Mesenchymal stem cell (in vitro differentiated cells and primary cell): ENCODE measurements at places on chromosomes 7 and 10.
A peak's percentile ranks its signal among the peaks of the same experiment; 100 is the strongest.

DNA sequence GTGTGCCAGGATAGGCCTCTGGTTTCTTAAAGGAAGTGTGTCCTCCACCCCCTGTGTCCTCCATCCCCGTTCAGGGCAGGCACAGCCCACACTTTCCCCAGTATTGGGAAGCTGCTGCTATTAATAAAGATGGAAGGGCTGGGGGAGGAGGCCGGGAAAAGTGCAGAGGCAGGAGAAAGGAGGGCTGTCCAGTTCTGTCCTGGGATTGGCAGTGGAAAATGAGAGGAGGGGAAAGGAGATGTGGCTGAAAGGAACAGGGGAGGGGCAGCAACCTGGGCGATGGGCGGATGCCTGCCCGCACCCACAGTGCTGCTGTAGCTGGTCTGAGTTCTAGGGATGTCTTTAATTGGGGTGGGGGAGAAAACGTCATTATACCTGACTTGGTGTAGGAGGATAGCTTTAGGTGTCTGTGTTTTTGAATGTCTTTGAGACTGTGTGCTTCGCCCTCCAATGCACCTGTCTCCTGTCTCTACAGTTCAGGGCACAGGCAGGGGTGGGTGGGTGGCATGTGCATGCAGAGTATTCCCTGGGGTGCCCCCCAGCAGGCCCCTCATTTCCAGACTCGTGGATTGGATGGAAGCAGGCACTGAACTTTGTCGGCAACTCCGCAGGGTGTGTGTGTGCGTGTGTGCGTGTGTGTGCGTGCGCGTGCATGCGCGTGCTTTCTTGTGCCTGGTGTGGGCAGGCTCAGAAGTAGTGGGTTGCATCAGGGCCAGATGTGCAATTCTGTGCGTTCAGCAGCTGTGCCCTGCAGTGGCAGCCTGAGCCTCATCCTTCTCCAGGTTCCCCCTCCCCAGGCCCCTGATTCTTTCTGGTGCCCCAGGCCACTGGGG is 2.5 kb downstream of the TRIM8 start:
- DNase-seq: peak; percentile 69

DNA sequence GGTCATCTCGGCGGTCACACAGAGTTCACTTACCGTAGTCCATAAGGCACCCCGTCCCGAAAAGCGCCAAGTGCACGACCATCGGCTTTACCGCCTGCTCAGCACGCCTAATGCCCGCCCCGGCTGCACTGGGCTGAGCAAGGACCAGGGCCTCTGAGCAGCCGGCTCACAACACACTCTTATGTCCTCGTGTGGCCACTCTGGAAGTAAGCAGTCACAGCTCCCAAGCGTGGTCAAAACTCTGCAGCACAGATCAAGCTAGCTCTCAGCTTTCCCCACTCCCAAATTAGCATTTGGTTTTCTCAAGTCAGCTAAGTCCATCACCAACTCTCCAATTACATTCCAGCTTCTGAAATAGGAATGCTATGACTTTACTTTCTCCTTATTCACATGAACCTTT is 57.7 kb downstream of the MAD1L1 start:
- DNase-seq: peak; percentile 54

DNA sequence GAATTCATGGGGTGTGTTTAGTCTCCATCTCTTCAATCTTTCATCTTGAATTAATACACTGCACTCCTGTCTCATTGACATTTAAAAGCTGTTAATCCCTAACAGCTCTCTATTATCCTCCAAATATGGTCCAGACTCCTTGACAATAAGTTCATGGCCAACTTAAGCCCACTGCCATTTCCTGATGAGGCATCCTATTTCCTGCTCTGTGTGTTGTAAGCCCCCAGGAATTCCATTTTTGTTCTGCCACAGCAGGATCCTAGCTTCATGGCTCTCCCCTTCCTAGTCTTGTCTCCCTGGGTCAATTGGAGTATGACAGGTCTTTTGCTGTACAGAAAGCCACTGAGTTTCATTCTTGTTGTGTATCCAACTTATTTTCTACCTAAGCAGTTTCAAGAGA is 218.8 kb downstream of the OTUD1 start:
- DNase-seq: no peak

DNA sequence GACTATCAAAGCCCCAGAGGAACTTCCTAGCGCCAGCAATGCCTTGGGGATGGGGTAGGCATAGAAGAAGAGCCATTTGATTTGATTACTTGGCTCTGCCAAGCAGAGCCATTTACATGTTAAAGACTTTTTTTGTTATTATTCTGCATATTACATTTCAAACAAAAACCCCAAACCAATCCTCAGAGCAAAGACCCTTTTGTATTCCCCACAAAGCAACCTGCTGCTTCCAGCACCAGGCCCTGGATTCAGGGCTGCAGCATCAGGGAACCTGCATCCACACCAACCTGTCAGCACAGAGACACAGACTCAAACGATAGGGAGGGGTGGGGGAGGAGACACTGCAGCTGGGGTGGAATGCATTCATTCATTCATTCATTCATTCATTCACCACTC is 73.2 kb downstream of the GRID1 start:
- no peak for DNase-seq

DNA sequence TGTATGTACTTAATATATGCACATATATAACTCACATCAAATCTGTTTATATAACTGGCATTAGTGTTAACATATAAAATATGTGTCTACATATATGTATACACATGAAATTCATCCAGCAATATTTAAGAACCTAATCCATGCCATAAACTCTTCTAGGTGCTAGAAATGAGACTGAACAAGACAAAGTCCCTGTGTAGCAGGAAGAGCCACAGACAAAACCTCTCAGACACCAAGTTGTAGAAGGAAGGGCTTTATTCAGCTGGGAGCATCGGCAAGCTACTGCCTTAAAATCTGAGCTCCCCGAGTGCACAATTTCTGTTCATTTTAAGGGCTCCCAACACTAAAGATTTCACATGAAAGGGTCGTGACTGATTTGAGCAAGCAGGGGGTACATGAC is 52.5 kb downstream of the CRPPA start:
- DNase-seq: no peak

- peak; percentile 62 for DNase-seq
Measured at GRCh38 chr7:101129603-101130117, 2.8 kb downstream of the SERPINE1 start.

GRCh38 chr7:118179191-118179590 is 4.8 kb upstream of the LSM8 start:
- no peak for DNase-seq

GRCh38 chr10:13139676-13140075 is 21.7 kb upstream of the MCM10 start:
- no peak for DNase-seq

DNA sequence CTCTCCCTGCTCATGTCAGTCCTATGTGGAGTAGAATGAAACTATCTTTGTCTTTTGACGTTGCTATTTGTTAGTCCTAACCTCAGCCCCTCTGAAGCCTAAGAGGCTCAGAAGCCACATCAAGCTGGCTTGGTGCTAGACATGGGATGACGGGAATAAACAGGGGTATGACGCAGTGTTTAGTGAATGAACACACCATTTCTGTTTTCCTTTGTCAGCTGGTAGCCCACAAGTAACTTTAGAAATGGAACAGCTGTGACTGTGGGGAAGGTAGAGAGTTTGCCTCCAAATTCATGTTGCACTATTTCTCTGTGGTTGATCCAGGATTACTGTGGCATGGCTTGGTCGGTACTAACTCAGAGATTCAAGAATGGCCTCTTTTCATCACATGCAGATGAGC is 31.3 kb downstream of the COX15 start:
- peak; percentile 33 for DNase-seq

DNA sequence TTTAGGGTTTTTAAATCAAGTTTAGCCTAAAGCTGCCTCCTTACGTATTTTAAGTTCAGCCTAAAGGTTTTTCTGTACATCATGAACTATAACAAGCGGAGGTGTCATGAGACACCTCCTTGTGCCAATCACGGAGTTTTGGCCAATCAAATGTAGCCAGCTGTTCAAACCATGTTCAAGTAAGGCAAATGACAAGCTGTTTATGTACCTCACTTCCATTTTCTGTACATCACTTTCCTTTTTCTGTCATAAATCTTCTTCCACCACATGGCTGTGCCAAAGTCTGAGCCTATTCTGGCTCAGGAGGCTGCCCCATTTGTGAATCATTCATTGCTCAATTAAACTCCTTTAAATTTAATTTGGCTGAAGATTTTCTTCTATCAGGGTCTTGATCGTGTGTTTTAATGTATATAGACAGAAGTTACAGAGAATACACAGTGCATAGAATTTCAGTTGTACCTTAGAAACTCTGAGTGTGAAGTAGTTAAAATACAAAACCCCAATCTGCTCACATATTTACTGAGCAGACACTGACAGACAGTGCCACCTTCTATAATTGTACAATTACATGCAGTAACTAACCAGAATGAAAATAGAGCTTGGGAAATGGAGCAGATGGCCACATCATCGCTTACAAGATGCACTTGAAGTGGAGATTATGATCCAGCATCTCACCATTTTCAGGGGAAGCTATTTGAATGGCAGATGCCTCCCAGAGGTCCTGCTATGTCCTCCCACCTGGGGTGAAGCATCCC is 76.9 kb upstream of the LANCL2 start:
- no peak for DNase-seq

DNA sequence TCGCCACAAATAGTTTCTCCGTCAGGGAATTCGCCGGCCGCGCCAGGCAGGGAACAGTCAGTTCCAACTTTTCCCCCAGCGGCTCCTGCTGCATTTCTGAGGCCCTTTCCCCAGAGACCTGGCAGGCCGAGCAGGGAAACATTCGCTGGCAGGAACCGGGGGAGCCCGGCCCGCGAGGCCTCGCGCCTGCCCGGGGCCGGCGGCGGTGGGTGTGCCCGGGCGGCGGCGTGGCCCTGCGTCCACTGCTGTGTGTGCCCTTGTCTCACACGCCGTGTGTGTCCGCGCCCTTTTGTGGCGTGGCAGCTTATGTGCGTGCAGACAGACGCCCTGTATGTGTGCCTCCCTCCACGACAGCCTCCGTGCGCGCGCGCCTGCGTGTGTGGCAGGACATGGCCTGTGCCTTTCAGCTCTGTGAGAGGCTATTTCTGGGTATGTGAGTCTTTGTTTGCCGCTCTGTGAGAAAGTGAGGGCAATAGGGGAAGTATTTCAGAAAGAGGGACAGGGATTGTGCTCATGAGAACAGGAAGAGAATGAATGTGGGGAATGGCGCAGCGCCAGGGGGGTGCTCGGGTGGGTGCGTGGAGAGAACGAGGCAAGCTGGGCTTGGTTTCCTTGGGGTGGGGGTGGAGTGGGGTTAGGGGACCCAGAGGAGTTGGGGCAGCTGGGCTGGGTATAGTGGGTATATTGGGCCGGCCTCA is 689 bp upstream of the SMARCD3 start:
- peak; percentile 93 for DNase-seq

- DNase-seq: no peak
Measured at GRCh38 chr7:43621729-43622448, 39.0 kb downstream of the STK17A start.

DNA sequence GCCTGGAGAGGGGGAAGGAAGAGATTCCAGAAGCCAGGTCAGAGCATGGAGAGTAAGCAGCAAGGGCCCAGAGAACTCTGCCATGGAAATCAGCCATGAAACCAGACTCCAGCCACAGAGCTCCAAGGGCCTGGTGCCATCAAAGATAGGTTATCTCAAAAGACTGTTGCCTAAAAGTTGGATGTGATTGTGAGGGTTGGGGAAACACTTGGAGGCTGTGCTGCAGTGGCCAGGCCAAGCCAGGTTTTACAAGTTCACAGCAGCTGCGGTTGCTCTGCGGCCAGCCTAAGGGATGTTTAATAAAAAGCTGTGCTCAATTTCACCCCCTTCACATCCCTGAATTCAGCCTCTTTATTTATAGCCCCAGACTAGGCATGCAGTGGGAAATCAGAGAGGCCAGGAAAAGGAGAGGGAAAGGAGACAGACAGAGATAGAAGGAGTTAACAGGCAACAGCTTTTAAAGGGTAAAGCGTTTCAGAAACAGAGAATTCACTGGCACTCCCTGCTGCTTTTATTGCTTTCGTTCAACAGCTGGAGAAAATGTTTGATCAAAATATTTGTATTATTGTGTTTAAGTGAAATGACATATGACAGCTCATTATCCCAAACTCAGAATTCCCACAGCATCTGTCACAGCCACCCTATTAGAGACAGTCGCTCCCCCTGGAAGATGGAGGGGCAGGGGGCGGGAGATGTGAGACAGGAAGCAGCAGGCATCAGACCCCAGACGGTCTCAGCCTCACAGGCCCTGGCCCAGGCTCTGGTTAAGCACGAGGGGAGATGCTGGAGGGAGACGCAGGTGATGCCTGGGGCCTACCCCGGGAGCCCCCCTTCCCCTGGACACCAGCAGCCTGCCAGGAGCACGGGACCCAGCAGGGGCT is 140.1 kb downstream of the GLI3 start:
- DNase-seq: peak; percentile 61

GRCh38 chr7:106767498-106768323 is 97.4 kb upstream of the PIK3CG start:
- peak; percentile 90 for DNase-seq

- DNase-seq: peak; percentile 99
Measured at GRCh38 chr7:95608359-95609173, 12.2 kb upstream of the PDK4 start.

- peak; percentile 67 for DNase-seq
Measured at GRCh38 chr7:33982425-33982786, 77.1 kb downstream of the BMPER start.

DNA sequence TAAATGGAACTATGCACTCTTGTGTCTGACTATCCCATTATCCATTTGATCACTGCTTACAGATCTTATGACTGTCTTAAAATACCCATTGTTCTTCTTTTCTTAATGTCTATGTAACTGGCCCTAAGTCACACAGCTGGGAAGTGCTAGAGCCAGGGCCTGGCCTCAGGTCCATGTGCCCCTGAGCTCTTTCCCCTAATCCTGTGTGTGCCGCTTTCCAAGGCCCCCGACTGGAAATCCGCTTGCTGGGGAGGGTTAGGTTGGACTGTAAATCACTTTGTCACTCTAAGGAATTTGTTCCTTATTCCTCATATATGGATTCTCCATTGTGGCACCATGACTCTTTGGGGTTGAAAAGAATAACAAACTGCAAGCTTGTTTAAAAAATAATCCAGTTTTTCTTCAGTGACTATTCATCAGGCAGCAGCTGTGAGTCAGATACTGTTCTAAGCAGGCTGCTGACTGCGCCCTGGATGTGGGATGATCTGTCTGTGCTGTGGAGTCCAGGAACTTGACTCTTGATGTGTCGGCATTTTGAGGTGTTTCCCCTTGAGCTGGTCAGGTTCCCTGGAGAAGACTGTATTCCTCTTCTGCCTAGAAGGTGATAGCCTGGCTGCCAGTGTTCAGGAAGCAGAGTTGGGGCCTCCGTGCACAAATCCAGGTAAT is 236.3 kb downstream of the SDK1 start:
- peak; percentile 66 for DNase-seq

- no peak for DNase-seq
Measured at GRCh38 chr7:207418-208129, 15.2 kb downstream of the FAM20C start.

- no peak for DNase-seq
Measured at GRCh38 chr10:18303851-18304801, 163.9 kb downstream of the CACNB2 start.

GRCh38 chr7:125147047-125147446 is 217.4 kb upstream of the POT1 start:
- no peak for DNase-seq

DNA sequence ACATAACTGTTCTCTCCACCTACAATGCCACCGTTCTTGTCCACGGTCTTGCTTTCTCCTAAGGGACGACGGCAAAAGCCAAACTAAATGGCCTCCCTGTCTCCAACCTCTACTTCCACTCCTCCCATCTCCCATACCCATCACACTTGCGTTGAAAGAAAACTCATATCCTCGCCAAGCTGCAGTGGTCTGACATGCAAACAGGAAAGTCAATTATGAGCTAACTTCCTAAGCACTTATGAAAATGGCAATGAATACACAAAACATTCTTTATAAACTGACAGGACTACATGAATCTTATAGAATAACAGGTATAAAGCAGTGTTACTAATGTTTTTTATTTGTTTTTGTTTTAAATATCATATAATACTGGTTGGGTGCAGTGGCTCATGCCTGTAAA is 46.4 kb downstream of the TYW1B start:
- DNase-seq: no peak
